ENCODE measurements at places on chromosomes 1 and 21.

- no peak for DNase-seq
Measured at GRCh38 chr21:25304611-25305010, 302.7 kb downstream of the MRPL39 start.

- no peak for DNase-seq
Measured at GRCh38 chr1:205343431-205344065, 13.2 kb downstream of the KLHDC8A start.

GRCh38 chr1:115373305-115373704 lies 35.3 kb upstream of the NGF start:
- peak; percentile 68 for DNase-seq

DNA sequence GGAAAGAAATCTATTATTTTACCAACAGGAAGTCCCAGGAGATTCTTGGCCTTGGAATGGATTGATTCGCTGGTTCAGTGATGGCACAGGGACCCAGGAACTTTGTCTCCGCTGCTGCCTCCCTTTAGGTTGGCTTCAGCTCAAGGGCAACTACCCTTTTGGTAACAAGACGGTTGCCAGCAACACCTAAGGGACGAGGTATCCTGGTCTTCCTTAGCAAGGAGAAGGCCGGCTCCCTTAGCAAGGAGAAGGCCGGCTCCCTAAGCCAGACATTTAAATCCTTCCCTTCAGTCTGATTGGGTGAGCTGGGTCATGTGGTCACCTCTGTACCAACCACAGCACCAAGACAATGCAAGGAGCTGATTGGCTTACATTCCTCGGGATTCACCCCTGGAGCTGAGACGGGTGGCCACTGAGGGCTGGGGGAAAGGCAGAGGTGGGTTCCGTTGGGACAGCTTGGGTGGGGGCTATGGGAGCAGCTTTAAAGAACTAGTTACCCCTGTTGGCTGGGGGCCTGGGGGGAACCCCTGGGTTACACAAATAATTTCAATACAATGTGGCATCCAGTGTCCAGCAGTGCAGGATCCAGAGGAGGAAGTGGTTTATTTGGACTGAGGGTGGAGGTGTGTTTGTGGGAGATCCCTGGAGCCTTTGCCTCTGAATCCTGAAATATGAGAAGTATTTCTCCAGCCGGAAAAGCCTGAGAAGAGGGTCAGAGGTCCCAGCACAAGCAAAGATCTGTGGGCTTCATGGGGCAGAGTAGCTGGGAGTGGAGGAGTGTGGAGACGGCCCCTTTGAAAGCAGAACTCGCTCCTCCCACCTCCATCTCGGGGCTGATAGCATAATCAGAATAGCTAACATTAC lies 20.7 kb upstream of the CLIC4 start:
- DNase-seq = no peak

GRCh38 chr1:41622859-41623732 lies 138.6 kb upstream of the EDN2 start:
- no peak for DNase-seq

DNA sequence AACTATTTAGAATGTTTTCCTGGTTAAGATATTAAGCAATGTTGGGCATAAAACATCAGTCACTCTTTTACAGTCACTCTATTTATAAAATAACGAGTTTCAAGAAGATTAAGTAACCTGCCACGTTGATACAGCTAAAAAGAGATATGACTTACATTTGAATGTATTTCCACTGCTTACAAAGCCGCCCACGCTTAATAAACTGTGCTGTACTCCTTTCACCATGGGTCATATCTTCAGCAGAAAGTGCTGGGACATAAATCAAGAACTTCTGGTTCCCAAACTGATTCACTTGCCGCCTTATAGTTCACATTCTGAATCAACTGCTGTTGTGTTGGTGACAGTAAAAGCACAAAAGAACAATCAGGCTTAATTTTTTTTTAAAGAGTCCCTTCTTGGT lies 666.7 kb downstream of the NCAM2 start:
- no peak for DNase-seq

DNA sequence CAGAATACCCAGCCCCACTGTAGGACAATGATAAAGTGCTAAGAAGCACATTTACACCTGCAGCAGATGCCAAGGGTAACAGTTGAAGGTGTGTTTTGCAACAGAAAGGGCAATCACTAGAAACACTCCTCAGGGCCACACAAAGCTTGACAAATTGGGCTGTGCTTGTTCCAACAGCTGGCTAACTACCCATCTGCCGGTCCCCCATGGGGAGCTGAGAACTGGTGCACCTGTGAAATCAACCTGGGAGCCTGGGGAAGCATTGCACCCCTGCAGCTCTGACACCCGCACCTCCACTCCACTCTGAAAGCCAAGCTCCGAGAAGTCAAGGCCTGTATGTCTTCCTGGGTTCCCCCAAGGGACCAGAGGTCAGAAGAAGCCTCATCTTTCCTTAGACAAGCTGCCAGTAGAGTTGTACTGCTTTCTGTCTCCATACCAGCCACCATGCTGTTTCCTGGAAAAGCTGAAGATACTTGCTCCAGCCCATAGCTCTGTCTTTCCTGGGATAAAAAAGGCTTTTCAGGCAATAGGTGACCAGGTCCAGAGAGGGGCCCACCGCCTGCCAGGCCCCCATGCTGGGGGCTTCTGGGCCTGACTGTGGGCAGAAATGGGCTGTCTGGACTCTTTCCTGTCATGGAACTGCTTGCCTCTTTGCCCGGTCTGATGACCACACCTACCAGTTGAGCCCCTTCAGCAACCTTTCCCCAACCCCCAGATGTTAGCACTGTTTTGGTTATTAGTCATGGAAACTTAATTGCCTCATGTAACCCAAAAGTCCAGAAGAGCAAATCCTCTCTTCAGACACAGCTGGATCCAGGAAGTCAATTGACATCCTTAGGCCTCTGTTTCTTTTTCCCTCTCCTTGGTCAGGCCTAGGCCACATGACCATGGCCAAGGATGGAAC lies 93.6 kb downstream of the KIF14 start:
- no peak for DNase-seq

DNA sequence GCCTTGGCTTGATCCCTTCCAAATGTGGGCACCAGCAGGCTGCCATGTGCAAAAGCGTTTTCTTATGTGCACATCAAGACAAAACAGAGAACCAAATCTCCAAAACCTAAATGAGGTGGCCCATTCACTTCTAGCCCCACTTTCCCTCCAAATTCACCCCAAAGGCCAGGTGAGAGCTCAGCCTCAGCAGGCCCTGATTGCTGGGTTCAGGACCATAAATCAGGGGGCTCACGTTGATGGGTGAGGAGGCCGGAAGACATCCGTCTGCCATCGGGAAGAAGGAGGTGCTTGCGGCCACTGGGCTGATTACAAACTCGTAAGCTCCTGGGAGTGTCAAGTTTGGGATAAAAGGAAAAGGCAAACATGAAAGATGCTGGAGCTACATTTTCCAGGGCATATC lies 86.7 kb upstream of the CLDN14 start:
- DNase-seq = no peak

DNA sequence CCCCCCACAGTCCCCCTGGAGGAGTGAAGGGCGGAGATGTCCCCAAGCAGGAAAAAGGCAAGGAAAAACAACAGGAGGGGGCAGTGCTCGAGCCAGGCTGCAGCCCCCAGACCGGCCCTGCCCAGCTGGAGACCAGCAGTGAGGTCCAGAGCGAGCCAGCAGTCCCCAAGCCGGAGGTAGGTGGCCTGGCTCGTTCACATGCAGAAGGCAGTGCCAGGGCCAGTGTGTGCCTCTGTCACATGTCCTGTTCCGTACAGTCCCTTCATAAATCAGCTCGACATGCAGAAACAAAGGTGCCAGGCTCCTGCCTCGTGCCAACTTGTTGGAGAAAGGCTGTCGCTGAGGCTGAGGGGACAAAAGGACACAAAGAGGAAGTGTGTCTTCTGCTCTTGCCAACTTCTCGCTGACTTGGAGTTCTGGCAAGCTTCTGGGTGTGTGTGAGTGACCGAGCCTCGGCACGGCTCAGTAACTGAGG lies 24.1 kb upstream of the MPZL1 start:
- no peak for DNase-seq

- no peak for DNase-seq
Measured at GRCh38 chr1:87129038-87129437, 199.6 kb upstream of the LMO4 start.

DNA sequence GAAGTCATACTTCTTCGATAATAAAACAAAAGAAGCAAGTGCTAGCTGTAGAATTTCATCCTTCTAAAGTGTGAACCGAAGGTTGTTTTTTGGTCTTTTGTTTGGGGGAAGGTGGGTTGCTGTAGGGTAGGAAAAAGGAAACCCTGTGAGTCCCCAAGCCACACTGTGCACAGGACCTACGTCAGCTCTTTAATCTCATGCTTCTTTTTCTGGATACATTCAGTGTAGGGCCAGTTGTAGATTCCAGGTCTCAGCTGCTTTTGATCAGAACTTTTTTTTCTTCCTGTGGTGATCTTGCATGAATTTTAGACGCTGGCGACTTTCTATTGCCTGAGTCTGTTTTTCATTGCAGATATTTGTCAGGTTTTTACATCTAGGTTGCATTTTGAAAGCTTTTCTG lies 40.2 kb downstream of the BCL9 start:
- DNase-seq = no peak

DNA sequence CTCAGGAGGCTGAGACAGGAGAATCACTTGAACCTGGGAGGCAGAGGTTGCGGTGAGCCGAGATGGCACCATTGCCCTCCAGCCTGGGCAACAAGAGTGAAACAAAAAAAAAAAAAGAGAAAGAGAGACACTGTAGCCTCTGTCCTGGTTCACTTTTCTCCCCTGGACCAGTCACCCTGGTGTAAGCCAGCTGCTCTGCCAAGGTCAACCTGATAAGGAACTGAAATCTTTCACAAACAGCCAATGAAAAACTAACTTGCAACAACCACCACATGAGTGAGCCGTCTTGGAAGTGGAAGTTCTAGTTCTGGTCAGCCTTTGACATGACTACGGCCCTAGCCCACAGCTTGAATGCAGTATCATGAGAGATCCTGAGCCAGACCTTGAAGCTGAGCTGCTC lies 36.8 kb upstream of the CXADR start:
- DNase-seq = no peak

DNA sequence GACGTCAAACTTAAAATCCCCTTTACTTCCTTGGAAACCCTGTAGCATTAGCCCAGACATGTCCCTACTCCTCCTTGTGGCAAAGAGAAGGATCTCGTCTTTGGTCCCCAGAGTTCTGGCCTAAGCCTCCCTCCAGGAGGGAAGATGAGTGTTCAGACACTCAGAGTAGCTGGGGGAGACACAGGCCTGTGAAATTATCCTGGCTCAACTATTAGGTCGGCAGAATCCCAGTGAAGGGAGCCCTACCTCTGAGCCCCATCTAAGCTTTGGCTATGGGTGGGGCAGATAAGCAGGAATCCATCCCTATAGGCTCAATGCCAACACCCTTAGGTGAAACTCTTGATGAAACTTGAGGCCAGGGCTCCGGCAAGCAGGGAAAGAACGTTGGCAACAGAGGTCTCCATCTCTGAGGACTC lies 1.7 kb upstream of the SFN start:
- no peak for DNase-seq

- no peak for DNase-seq
Measured at GRCh38 chr1:220726634-220727033, 21.5 kb upstream of the MTARC2 start.

GRCh38 chr1:88661951-88662699 lies 21.9 kb upstream of the PKN2 start:
- no peak for DNase-seq

- DNase-seq = no peak
Measured at GRCh38 chr1:93196591-93196990, 16.1 kb downstream of the CCDC18 start.

GRCh38 chr1:167171286-167171929 lies 49.3 kb upstream of the POU2F1 start:
- no peak for DNase-seq

DNA sequence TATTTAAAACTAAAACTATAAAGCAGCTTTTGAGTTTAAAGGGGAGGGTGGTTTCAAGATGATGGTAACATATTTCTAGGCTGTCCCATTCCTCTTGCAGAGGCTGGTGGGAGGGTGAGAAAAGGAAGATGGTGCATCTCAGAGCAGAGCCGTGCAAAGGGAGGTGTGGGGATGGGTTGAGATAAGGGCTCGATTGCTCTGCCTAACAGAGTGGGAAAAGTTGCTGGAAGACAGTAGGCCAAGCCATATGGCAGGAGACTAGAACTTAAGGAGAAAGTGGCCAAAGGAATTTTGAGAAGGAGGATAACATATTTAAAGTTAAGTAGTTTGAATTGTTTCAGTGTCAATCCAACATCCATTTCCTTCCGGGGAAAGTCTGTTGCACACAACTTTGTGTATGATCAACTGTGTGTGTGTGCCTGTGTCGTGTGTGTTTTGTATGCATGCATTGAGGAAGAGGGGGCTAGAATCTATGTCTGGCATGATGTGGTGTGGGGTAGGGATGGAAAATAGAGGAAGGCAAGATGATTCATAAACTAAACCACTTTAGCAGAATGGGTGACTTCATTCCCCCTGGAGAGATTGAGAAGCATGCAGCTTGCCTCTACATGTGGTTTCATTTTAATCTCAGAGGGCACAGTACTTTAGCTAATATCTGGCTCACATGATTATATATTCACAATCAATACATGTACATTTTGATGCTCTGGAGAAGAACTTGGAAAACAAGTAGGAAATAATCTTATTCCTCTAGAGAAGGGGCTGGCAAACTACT lies 145.0 kb upstream of the DNAH14 start:
- DNase-seq = peak; percentile 28

DNA sequence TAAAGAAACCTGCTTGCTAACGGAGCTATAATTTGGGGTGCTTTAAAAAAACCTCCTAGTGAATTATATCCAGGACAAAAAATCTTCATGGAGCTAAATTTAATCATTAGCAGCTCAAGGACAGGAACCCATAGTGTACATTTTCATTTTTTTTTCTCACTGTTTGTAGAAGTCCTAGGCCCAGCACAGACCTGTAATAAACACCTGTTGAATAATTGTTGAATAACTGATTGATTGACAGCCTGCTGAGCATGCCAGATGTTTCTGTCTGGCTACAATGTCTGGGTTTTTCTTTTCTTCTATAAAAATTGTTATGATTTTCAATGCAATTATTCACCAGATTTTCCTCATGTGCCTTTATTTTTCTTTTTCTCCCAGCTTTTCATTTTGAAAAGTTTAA lies 10.9 kb upstream of the GALNT2 start:
- DNase-seq = no peak

- no peak for DNase-seq
Measured at GRCh38 chr1:201113451-201114244, 1.4 kb upstream of the CACNA1S start.

- DNase-seq = no peak
Measured at GRCh38 chr1:57067863-57068262, 102.0 kb upstream of the C8B start.

All from AG04449 (cell line).